ENCODE measurements at places on chromosomes 1 and 21.

DNA sequence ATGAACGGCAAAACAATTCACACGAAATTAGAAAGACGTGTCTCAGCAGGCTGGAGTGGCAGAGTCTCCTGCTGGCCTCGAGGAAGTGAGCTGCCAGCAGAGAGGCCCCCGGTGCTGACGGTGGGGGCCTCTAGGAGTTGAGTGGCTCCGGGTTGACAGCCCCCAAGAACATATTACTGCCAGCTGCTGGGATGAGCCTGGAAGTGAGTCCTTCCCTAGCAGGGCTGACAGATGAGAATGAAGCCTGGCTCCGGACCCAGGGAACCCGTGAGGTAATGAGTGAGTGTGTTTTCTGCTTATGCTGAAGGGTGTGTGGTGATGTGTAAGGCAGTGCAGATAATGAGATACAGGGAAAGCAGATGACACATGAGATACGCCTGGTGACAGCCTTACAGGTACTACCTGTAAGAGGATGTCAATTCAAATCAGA lies 23.5 kb upstream of the LRRC47 start:
- DNase-seq = no peak

GRCh38 chr1:231465051-231465450 lies 43.0 kb upstream of the EGLN1 start:
- no peak for DNase-seq

GRCh38 chr1:11157867-11158266 lies 31.3 kb upstream of the ANGPTL7 start:
- DNase-seq = no peak

- DNase-seq = no peak
These were observed 14.9 kb upstream of the CD1C start for GRCh38 chr1:158274797-158275196.

All from RCC 7860 (cell line).